ENCODE measurements at places on chromosomes 1 and 21.

DNA sequence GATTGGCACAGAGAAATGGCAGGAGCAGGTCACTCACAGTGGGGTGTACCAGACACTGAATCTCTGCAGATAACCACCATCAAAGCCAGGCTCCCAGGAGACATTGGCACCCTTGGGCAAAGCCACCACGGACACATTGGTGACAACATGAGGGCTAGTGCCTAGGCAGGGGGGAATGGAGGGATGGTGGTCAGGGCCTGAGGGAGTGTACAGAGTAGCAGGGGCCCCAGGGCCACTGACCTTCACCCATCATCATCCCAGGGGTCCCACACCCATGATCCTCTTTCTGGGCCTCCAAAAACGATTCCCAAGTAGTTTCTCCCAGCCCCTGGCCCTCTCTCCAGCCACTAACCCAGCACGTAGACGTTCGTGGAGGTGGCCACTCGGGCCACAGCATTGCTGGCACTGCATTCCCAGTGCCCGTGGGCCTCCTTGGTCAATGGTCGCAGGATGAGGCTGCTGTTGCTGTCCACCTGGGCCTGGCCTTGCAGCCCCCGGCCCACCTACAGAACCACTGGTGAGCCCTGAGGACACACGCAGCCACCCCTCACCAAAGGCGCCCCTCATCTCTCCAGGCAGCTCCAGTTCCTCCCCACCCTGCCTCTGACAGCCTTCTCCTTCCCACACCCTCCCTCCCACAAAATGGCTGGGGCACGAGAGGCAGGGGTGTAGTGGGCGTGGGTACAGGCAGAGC is 5.9 kb upstream of the TAGLN2 start:
- DNase-seq: no peak

DNA sequence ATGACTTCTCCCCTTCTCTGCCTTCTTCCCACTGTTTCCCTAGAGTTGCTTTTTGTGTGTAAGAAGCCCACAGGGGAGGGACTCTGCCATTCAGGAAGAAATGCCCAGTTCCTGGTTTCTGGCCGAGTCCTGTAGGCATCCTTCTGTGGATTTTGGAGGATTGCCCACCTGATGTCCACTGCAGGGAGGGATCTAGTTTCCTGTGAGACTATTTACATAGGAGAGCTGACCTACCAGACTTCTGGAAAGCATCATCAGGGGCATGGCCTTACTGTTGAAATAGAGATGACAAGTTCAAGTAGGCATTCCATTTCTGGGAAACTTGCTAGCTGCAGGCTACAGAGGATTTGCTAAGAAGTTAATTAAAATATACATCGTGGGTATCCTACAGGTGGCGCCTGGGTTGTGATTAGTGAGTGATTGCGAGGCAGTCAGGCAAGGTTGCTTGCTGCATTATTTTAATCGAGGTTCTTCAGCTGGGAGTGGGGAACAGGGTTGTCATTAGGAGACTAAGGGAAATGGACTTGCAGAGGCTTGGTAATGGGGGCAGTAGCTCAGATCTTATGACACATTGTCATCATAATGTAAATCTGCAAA is 148.7 kb downstream of the HHAT start:
- DNase-seq: no peak

- DNase-seq: no peak
Observed at GRCh38 chr1:218686258-218686657, 341.1 kb downstream of the TGFB2 start.

DNA sequence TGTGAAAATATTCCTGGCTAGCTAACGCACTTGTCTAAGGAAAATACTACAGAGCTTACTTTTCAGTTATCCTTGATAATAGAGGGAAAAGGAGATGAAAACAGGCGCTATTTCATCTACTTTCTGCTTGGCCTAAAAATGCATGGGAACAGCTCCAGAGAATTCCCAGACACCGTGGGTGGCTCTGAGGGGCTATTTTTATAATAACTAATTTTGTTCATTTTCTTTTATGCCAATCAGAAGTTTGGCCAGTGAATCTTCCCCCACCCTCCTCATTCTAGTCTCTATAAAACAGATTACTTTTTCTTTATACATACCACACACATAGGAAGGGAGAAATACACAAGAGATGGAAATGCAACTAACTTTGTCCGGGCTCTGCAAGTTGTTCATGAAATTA is 322.9 kb downstream of the SETD4 start:
- DNase-seq: no peak

GRCh38 chr1:100353988-100354387 is 1.7 kb downstream of the CDC14A start:
- DNase-seq: peak; percentile 41

- no peak for DNase-seq
Observed at GRCh38 chr1:225713281-225713680, 60.4 kb upstream of the ENAH start.

GRCh38 chr1:54995835-54996234 is 2.9 kb upstream of the BSND start:
- DNase-seq: peak; percentile 71

- no peak for DNase-seq
Observed at GRCh38 chr1:101055623-101056022, 30.0 kb upstream of the DPH5 start.

DNA sequence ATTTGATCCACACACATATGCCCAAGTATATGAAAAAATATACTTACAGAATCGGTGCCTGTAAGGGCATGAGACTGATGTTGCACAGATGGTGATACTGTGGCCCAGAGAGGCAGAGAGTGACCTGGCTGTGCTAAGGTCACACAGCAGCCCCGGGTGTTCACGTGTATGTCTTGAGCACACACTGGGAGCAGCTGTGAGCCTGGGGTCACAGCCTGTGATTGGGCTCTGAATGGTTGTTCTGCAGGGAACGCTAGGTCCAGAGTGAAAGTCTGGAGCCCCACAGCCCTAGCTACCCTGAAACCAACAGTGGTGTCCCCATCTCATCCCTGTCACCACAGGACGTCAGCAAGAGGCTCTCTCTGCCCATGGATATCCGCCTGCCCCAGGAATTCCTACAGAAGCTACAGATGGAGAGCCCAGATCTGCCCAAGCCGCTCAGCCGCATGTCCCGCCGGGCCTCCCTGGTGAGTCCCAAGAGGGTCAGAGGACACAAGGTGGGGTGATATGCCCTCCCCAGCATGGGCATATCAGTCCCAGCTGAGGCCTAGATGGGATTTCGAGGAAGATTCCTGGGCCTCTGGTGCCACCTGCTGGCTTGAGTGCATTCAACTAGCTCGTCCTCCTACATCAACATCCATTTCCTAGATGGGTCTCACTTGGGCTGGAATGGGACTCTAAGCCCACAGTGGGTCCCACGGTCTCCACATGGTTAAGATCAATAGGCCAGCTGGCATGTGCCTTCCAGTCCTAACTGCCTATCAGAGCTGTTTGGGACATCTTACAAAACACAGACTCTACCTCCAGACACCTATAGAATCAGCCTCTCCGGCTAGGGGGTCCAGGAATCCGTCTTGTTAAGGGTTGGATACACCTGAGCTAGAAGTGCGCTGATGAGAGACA is 19.7 kb downstream of the CDK18 start:
- DNase-seq: peak; percentile 74

GRCh38 chr1:20483833-20484518 is 2.0 kb downstream of the CAMK2N1 start:
- DNase-seq: no peak

DNA sequence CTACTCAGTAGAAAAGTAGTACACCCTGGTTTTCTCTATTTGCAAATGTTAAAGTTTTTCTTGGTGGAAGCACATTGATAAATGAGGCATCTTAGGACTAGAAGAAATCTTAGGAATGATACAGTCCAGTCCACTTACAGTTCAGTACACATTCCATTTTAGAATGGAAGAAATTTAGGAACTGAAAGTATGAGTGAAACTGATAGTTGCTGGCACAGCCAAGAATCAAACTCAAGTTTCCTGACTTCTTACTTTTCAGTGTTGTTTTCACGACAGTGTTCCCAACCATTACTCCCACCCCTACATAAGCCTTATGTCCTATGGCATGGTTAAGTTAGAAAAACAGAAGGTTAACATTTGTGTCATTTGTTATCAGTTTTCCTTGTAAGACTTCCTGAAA is 258.5 kb downstream of the BACH1 start:
- no peak for DNase-seq

DNA sequence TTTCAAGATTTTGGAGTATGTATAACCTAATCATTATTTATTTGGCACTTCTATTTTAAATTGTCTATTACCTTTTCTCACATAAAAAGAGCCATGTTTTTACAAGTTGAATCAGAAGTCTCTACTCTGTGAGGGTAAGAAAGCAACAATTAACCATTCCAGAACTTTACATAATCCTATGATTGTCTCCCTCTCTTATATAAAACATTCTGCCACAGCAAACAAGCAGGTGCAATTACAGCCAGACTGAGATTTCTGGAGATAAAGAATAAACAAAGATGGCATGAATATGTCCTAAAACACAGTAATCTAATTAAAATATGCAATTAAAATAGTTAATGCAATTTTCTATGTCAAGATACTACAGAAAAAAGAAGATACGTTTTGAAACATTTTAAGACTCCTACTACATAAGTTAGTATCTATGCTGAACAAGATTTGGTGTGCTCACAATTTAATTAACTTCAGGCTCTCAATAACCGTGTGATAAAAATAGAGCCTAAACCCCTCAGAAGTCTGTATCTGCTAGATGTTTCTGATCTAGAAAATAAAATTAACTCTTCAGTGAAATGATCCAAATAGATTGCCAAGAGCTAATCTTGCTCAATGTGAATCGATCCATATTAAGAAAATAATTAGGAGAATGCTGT is 13.7 kb upstream of the TMPRSS15 start:
- no peak for DNase-seq

DNA sequence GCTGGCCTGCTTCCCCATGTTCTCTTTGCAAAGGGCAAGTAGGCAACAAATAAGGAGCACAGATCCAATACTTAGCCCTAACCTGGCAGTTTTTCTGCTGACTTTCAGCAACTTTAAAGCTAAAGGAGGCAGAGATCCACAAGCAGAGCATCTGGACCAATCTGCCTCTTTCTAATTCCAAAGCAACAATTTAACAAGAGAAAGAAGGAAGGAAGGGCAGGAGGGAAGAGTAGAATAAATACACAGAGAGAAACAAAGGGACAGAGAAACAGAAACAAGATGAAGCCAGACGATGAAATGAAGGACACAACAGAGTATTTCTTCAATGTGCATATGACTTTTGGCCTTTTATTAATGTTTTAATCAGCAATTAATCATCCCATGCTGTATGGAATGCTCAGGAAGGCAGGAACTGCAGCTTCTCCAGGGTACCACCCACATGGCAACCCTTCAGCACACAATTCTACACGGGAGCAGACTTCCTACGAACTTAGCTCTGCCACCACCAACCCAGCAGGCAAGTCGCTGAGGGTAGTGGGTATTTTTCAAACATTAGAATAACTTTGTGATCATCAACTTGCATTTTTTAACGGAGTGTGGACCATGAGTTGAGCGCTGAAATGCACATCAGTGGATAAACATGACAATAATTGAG is 15.3 kb downstream of the CLCC1 start:
- no peak for DNase-seq

DNA sequence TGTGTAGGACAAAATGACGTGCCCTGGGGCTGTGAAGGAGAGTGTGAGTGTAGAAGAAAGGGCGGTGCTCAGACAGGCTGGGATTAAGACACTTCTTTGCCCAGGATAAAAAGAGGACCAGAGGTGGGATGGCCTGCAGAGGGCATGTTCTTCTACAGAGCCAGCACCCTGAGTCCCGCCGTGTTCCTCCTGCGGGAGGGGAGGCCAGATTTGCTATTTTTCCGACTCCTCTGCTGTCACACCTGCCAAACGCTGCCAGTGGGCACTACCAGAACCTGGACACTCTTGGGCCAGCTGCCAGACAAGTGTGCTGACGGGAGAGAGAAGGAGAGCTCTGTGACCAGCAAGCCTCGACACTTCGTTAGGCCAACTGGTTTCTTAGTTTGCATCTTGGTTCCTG is 206.4 kb downstream of the PLD5 start:
- no peak for DNase-seq

DNA sequence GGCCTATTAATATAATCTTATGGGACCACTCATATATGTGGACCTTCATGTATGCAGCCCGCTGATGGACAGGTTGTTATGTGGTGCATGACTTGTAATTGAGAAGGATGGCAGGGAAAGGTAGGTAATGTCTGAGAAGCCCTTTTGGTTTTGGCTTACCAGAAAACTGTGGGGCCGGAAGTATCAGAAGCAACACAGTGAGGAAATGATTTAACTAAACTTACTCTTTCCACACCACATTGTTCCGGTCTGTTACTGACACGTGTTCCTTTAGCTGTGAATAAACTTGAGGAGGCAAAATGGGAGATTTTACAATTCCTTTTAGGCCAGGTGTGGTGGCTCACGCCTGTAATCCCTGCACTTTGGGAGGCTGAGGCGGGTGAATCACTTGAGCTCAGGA is 32.4 kb downstream of the KIF1B start:
- DNase-seq: peak; percentile 4

DNA sequence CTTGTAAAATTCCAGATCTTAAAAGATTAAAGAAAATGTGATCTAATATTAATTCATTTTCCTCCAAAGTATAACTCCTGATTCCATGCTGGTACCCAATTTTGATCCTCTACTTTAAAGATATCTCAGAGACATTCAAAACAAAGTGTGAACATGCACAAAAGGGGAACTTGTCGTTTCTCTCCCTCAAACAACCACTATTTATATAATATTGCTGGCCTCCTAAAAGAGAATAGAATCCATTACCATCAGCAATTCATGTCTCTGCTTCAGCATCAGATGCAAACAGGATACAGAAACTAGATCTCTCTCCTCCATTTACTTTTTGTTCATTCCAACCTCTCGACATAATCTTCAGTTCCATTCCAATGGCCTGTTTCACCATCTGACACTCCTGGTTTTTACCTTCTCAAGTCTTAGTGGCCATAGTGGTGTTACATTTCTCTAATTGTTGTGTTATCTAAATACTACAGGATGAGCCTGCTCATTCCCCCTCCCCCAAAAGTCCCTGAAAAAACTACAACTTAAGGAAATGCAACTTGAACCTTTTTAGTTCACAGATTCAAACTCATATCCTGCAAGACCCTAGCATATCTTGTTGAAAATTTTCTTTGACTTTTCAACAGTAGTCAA is 4.1 kb downstream of the NRIP1 start:
- DNase-seq: no peak

- peak; percentile 63 for DNase-seq
Observed at GRCh38 chr1:18927654-18928272, 25.4 kb upstream of the ALDH4A1 start.

- DNase-seq: no peak
Observed at GRCh38 chr1:162908780-162909179, 47.8 kb upstream of the CCDC190 start.

DNA sequence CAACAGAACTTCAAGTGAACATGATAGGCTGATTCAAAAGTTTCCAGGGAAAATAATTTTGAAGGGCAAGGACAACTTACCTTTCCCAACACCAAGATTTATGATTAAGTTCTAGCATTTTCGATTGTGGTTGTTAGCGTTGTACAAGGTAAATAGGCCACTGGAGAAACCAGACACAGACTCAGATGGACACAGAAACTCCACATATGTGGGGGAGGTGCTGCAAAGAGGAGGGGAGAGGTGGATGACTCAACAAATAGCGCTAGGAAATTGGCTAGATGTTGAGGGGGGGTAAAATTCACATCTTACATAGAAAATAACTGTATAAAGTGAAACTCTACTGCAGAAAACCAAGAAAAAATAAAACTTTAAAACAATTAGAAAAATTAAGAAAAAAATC is 564.4 kb downstream of the MATN1 start:
- DNase-seq: no peak

- DNase-seq: no peak
Observed at GRCh38 chr1:39704757-39705156, 13.5 kb upstream of the HPCAL4 start.
